HepG2 (cell line): ENCODE measurements at places on chromosomes 7 and 10. TPM values are rescaled to one million over a fixed set of nuclear protein-coding genes. Genes with fewer than 3 reads are reported as not detected.

- no peaks in the 10 kb centered on the region; the same call in 2 of the 3 replicates for H3K27me3 ChIP-seq
- H3K27ac ChIP-seq: no peak overlapping the region
- no peak overlapping the region for H3K4me3 ChIP-seq
- H3K36me3 ChIP-seq: no peaks in the 10 kb centered on the region
- peak; percentile 46 for DNase-seq
Measured at GRCh38 chr7:73560109-73560835, 2.8 kb upstream of the BCL7B start.

DNA sequence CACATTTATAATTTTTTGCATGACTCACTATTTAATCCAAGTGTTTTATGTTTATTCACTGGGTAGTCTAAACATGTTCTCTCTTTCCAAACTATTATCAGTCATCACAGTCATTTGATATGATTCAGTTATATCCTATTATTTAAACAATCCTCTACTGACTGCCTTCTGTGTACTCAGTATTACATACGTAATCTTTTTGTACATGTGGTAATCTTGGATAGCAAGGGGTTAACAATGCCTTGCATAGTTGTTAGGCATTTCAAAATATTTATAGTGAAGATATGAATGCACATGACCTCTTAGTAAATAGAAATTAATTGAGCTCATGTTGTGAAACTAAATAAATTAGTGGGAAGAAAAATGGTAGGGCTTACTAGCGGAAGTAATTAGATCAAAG lies 379.4 kb upstream of the KIAA1217 start:
- DNase-seq: no peak
- H3K27ac ChIP-seq: no peak overlapping the region
- no peaks in the 10 kb centered on the region for H3K27me3 ChIP-seq
- H3K4me3 ChIP-seq: no peak overlapping the region
- H3K36me3 ChIP-seq: no peaks in the 10 kb centered on the region

DNA sequence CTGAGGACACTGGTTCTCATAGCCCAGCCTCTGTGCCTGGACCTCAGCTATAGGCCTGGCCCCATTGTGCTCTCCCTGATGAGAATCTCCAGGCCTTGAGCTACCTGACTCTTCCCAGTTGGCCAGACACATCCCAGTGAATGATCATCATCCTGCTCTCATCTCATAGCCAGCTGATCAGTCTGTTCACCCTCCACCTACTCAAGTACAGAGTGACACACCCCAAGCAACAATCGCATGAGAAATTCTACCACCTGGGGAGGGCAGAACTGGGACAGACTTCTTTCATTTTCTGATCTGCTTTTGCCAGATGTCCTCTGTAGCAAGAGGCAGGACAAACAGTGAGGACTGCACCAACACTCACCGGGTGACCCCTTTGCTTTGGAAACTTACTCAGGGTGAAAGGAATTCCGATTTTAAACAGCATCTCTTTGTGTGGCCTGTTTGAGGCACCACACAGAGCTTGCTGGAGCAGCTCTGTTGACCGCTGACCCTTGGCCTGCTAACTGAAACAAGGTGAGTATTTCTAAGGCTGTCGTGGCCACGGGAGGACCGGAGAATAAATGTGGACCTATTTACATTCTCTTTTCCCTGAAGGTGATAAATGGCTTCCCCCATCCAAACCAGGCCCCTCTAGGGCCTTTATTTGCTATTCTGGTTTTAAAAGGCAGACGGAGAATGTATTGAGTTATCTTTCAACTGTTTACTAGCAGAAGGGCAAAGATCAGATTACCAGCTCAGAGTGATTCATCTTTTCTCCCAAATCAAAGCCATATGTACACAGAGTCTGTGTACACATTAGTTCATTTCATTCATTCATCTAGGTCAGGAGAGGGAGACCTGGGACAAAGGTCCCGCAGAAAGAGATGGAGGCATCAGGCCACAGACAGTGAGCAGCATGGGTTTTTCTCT lies 181.4 kb upstream of the TNS3 start:
- H3K27ac ChIP-seq: peak overlapping the region; percentile 98
- DNase-seq: peak; percentile 100
- peaks cover 68% of the 10 kb centered on the region for H3K4me1 ChIP-seq
- no peaks in the 10 kb centered on the region for H3K36me3 ChIP-seq
- H3K27me3 ChIP-seq: no peaks in the 10 kb centered on the region

DNA sequence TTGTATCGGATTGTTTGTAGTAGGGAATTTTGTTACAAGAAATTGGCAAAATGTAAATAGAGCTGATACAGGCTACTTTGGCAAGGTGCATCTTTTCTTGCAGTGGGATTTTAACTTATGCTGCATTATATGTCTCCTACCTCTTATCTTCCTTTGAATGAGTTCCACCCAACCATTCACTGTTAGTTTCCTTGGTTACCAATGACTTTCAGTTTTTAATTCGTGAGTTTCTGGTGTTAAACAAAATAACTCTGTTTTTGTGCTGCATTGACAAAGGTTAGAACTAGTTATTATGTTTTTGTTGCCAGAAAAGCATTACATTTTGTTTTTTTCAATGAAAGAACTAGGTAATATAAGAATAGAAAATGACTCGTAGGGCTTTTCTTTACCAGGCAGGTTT lies 327.2 kb downstream of the LHFPL3 start:
- DNase-seq: no peak
- H3K4me3 ChIP-seq: no peak overlapping the region
- no peaks in the 10 kb centered on the region for H3K36me3 ChIP-seq
- H3K27me3 ChIP-seq: 0 out of 3 replicates have a peak, but pooled peaks cover 3% of the 10 kb centered on the region
- no peak overlapping the region for H3K27ac ChIP-seq
- H3K4me1 ChIP-seq: no peaks in the 10 kb centered on the region

- H3K27me3 ChIP-seq: no peaks in the 10 kb centered on the region
- DNase-seq: no peak
- H3K27ac ChIP-seq: no peak overlapping the region
- H3K36me3 ChIP-seq: no peaks in the 10 kb centered on the region
Measured at GRCh38 chr7:16561943-16562342, 35.3 kb downstream of the LRRC72 start.

DNA sequence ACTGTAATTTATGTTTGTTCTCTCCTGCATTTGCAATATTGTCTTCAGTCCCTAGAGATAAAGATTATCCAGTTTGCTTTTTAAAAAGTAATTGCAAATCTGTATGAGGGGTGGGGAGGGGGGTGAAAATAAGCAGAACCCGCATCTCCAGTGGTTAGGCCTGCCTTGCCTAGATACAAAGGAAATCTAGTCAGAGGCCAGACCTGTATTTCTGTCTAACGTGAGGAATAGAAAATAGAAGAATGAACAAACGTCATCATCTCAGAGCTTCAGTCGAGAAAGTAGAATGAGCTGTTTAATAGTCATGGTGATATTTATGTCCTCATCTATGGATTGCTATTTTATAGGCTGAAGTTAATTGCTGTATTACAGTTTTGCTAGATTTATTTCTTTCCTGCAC lies 284.2 kb downstream of the BICC1 start:
- DNase-seq: no peak
- no peaks in the 10 kb centered on the region for H3K27me3 ChIP-seq
- H3K4me3 ChIP-seq: no peak overlapping the region
- no peaks in the 10 kb centered on the region for H3K36me3 ChIP-seq
- peaks cover 2% of the 10 kb centered on the region; the same call in 1 of the 2 replicates for H3K4me1 ChIP-seq

GRCh38 chr7:21868576-21868850 lies 77.2 kb downstream of the CDCA7L start:
- no peak overlapping the region for H3K27ac ChIP-seq
- H3K4me1 ChIP-seq: no peaks in the 10 kb centered on the region
- H3K36me3 ChIP-seq: no peaks in the 10 kb centered on the region
- DNase-seq: no peak
- H3K27me3 ChIP-seq: no peaks in the 10 kb centered on the region
- no peak overlapping the region for H3K4me3 ChIP-seq

- H3K27ac ChIP-seq: no peak overlapping the region
- no peak overlapping the region for H3K4me3 ChIP-seq
- no peak for DNase-seq
- no peaks in the 10 kb centered on the region for H3K4me1 ChIP-seq
Measured at GRCh38 chr10:63670291-63670898, 149.2 kb downstream of the REEP3 start.

GRCh38 chr10:17607603-17608332 lies 9.4 kb downstream of the HACD1 start:
- no peak overlapping the region for H3K27ac ChIP-seq
- DNase-seq: peak; percentile 45
- H3K4me3 ChIP-seq: no peak overlapping the region
- H3K27me3 ChIP-seq: no peaks in the 10 kb centered on the region
- no peaks in the 10 kb centered on the region for H3K4me1 ChIP-seq

DNA sequence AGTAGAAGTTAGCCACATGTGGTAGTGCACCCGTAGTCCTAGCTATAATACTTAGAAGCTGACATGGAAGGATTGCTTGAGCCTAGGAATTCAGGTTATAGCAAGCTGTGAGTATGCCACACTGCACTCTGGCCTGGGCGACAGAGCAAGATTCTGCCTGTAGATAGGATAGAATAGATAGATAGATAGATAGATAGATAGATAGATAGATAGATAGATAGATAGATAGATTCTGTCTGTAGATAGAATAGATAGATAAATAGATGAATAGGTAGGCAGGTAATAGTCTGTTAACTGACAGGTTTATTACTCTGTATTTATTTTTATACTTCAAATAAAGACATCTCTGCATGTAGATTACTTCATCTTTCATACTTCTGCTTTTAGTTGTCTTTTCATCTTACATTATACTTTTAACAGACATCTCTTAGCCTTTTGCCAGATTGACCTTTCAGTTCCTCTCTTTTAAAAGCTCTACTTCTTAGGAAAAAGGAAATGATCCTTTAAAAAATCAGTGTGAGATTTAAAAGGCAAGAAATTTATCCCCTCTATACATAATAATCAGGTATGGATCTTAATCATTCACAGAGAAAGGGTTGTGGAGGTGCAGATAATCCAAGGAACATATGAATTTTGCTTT lies 31.8 kb downstream of the CCAR1 start:
- DNase-seq: no peak
- H3K4me3 ChIP-seq: no peak overlapping the region
- no peak overlapping the region for H3K27ac ChIP-seq
- H3K4me1 ChIP-seq: no peaks in the 10 kb centered on the region
- no peaks in the 10 kb centered on the region; the same call in 1 of the 2 replicates for H3K27me3 ChIP-seq
- peaks cover 24% of the 10 kb centered on the region for H3K36me3 ChIP-seq

DNA sequence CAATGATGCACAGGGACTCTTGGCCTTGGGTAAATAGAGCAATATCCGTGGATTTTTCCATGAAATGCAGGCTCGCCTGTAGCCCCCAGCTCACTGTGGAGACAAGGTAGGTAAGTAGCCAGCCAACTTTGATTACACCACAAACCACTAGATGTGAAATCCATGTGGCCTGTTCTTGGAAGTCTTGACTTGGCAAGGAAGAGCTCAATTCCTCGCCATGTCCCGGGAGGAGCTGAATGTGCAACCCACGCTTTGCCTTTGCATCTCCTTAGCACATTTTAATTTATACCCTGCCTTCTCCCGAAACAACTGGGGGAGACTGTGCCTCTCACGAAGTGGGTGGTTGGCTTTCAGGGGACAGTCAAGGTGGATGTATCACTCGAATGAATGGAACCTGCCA lies 347.7 kb upstream of the MKI67 start:
- H3K4me3 ChIP-seq: no peak overlapping the region
- peaks cover 16% of the 10 kb centered on the region; the same call in 2 of the 3 replicates for H3K27me3 ChIP-seq
- no peak overlapping the region for H3K27ac ChIP-seq
- H3K36me3 ChIP-seq: no peaks in the 10 kb centered on the region
- H3K4me1 ChIP-seq: no peaks in the 10 kb centered on the region
- no peak for DNase-seq

DNA sequence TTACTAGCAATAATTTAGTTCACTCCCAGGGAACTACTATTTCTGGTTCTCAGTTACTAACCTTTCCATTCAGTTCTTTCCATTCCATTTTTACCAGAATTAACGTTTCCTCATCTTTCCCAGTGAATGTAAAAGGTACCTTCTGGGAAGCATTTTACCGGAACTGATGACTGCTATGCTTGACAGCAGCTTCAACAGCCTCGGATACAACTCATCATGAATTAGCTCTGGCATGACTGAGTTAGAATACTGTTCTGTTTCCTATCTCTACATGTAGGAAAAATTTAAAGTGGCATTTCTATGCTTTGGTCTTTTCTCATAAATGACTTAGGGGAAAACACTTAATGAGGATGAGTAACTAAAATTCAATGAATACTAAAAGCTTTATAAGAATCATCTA lies 18.6 kb downstream of the TAS2R41 start:
- H3K27ac ChIP-seq: no peak overlapping the region
- no peak overlapping the region for H3K4me3 ChIP-seq
- no peak for DNase-seq
- H3K27me3 ChIP-seq: no peaks in the 10 kb centered on the region

DNA sequence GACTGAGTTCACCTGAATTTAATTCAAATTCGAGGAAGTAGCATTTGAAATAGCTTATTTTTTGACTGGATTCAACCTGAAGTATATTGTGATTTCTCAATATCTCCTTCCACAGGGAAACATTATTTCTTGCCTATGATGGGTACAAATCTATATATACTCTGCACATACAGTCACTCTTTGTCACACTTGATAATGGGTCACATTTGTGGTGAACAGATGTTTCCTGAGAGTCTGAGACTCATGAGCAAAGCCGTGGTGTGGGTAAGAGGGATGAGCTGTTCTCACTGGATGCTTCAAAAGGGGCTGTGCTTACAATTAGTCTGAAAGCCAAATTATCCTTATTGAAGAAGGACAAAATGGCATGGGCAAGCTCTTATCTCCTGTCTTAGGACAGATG lies 18.0 kb upstream of the TBXAS1 start:
- H3K4me1 ChIP-seq: peaks cover 15% of the 10 kb centered on the region
- H3K27me3 ChIP-seq: no peaks in the 10 kb centered on the region
- H3K36me3 ChIP-seq: no peaks in the 10 kb centered on the region
- no peak for DNase-seq
- no peak overlapping the region for H3K27ac ChIP-seq

DNA sequence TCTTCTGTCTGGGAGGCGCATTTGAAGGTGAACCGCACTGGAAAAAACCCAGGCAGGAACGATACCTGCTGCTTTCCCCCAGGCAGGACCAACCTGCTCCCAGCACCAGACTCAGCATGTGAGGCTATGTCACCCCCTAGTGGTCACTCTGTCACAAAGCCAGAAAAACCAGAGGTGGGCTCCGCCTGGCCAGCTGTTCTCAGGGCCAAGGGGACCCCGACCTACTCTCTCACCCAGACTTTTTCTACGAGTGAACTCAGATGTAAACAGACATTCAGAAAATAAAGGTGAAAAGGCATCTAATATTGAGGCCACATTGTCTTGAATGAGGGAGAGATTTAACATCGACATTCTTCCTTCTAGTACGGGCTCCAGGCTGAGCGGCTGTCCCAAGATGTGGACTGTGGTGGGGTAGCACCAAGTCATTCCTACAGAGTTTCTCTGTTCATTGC lies 117.3 kb downstream of the PRKAG2 start:
- H3K4me3 ChIP-seq: no peak overlapping the region
- H3K27ac ChIP-seq: no peak overlapping the region
- peaks cover 3% of the 10 kb centered on the region; the same call in 1 of the 2 replicates for H3K27me3 ChIP-seq
- no peaks in the 10 kb centered on the region for H3K36me3 ChIP-seq

Gene BEND7
- total RNA-seq: 15.4 and 17.1 TPM in 2 replicates

Gene ATRNL1
- total RNA-seq: 0.04 TPM in 1 of 2 replicates, not detected in the other

Gene CACNA2D1
- total RNA-seq: not detected in 2 replicates

Gene CYP3A5
- 1.7 and 5.7 TPM in 2 replicates for total RNA-seq

Gene TMEM176A
- not detected in 2 replicates for total RNA-seq

Gene HNRNPF
- 308 and 449 TPM in 2 replicates for total RNA-seq

Gene LIPN
- not detected in 2 replicates for total RNA-seq
